ENCODE measurements at places on chromosomes 13 and 19. TPM values are rescaled to one million over a fixed set of nuclear protein-coding genes. Genes with fewer than 3 reads are reported as not detected.

The CACNG6 gene
- not detected for polyA plus RNA-seq

The DAPK3 gene
- 214 TPM for polyA plus RNA-seq

The NDFIP2 gene
- 9.9 TPM for polyA plus RNA-seq

The PMIS2 gene
- polyA plus RNA-seq: not detected

The TMEM59L gene
- polyA plus RNA-seq: 13.8 TPM

The GPR183 gene
- polyA plus RNA-seq: 2.2 TPM

The LILRB4 gene
- 2.2 TPM for polyA plus RNA-seq

The TNNT1 gene
- 721 TPM for polyA plus RNA-seq

The PEAK3 gene
- polyA plus RNA-seq: 0.13 TPM
